Smooth muscle cell of bladder (primary cell): ENCODE measurements at places on chromosomes 6 and 20. TPM values are rescaled to one million over a fixed set of nuclear protein-coding genes. Genes with fewer than 3 reads are reported as not detected.

The NECAB3 gene
- 24.0 and 33.2 TPM in 2 replicates for total RNA-seq

The DYNLT2 gene
- 0.65 and 0.85 TPM in 2 replicates for total RNA-seq

The RTN4IP1 gene
- 4.1 and 5.6 TPM in 2 replicates for total RNA-seq

The MUC21 gene
- total RNA-seq, result not detected in 2 replicates

The POU5F1 gene
- 0.09 and 0.14 TPM in 2 replicates for total RNA-seq

The CCDC170 gene
- 2.6 and 3.1 TPM in 2 replicates for total RNA-seq

The EFHC1 gene
- total RNA-seq, result 15.8 and 18.2 TPM in 2 replicates

The BTN1A1 gene
- not detected in 2 replicates for total RNA-seq

The ETV7 gene
- 0.83 and 0.85 TPM in 2 replicates for total RNA-seq

The FRMD1 gene
- not detected in 2 replicates for total RNA-seq

The SERAC1 gene
- 6.8 and 10.6 TPM in 2 replicates for total RNA-seq

The TAPBP gene
- total RNA-seq, result 44.2 and 51.1 TPM in 2 replicates

The OR2J3 gene
- total RNA-seq, result not detected in 2 replicates

The RBPJL gene
- total RNA-seq, result not detected in 2 replicates

The MYB gene
- 0.09 and 0.14 TPM in 2 replicates for total RNA-seq

The MED20 gene
- 24.1 and 26.0 TPM in 2 replicates for total RNA-seq

The SLA2 gene
- total RNA-seq, result not detected in 2 replicates

The SAMD3 gene
- 4.1 and 11.8 TPM in 2 replicates for total RNA-seq

The COL9A1 gene
- total RNA-seq, result not detected in 2 replicates

The FLRT3 gene
- total RNA-seq, result 8.7 and 32.9 TPM in 2 replicates

The CHRNA4 gene
- total RNA-seq, result not detected in 2 replicates

The NTSR1 gene
- 0.09 TPM in 1 of 2 replicates, not detected in the other for total RNA-seq

The GNAS-AS1 gene
- total RNA-seq, result 0.71 and 1.2 TPM in 2 replicates

The WFDC5 gene
- not detected in 2 replicates for total RNA-seq

The ZSCAN23 gene
- total RNA-seq, result 4.4 and 6.0 TPM in 2 replicates

The PAX1 gene
- total RNA-seq, result not detected in 2 replicates

The PAK5 gene
- not detected in 2 replicates for total RNA-seq

The GSTA3 gene
- total RNA-seq, result not detected in 2 replicates

The CST1 gene
- 0.28 TPM in 1 of 2 replicates, not detected in the other for total RNA-seq

The PPIL4 gene
- total RNA-seq, result 30.9 and 32.4 TPM in 2 replicates

The ARFGAP1 gene
- total RNA-seq, result 68.0 and 93.2 TPM in 2 replicates

The EDN1 gene
- 0.43 and 2.0 TPM in 2 replicates for total RNA-seq

The SYNGAP1 gene
- total RNA-seq, result 1.7 and 3.9 TPM in 2 replicates

The DEFB132 gene
- total RNA-seq, result not detected in 2 replicates

The C6orf52 gene
- 0.43 TPM in 1 of 2 replicates, not detected in the other for total RNA-seq

The TOMM34 gene
- total RNA-seq, result 11.7 and 14.3 TPM in 2 replicates

The TRIM10 gene
- total RNA-seq, result not detected in 2 replicates

The EPB41L1 gene
- 14.4 and 24.5 TPM in 2 replicates for total RNA-seq

The TBX18 gene
- total RNA-seq, result 20.5 and 34.9 TPM in 2 replicates

The ZNF76 gene
- 17.2 and 17.5 TPM in 2 replicates for total RNA-seq

The HLA-DQB1 gene
- total RNA-seq, result not detected in 2 replicates

The MEI4 gene
- not detected in 2 replicates for total RNA-seq

The PGC gene
- not detected in 2 replicates for total RNA-seq

The SPATS1 gene
- not detected in 2 replicates for total RNA-seq

The EIF6 gene
- total RNA-seq, result 89.0 and 110 TPM in 2 replicates

The RSPH9 gene
- 0.85 and 1.0 TPM in 2 replicates for total RNA-seq

The ADGRG6 gene
- total RNA-seq, result 6.4 and 8.1 TPM in 2 replicates
